ENCODE measurements at places on chromosomes 1 and 21.

- DNase-seq, result no peak
Measured at GRCh38 chr21:29074783-29075182, 1.3 kb upstream of the CCT8 start.

DNA sequence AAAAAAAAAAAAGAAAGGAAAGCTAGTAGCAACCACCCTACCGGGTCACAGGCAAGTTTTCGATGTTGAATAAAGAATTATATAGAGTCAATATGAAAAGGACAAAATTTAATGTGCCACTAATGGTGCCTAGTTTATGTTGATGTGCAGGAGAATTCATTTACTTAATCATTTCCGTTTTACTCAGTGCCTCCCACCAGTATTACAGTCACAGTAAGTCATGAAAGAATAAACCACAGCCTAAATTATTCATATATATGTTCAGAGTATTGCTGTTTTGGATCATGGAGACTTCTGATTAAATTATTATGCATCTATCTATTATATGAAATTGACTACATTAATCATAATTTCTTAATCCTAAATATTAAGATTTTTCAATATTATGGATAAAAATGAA, 35.3 kb downstream of the FNBP1L start:
- no peak for DNase-seq

DNA sequence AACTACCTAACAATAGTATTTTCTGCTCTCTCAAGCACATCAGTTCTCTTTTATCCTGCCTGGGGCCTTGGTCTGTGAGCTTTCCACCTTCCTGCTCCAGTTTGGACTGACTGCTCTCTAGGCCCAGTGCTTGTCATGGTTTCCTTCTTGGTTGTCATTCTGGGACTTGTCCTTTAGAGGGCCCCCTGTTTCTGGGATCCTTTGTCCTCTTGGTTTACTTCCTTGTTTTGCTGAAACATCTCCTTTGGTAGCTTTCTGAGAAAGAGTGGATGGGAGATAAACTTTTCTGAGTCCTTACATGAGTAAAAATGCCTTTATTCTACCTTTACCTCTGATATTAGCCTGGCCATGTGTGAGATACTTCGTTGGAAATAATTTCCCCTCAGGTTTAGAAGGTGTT, 4.7 kb downstream of the SLC1A7 start:
- DNase-seq, result no peak

DNA sequence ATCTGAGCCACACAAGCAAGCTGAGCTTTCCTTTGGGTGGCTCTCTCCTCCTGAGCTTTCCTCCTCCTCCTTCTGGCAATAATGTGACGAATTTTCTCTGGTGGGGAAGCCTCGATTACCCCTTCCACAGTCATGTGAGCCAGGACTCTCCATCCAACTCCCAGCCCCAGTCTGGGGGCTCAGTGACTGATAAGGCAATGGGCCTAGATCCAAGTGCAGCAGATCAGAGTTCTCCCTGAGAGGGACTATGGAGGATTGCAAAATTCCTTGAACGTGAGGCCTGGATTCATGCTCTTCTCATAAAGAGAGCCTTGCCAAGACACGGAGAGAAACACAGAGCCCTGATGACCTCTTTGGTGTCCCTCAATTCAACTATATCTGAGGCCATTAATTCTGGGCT, 31.3 kb upstream of the TRIM67 start:
- DNase-seq, result no peak

GRCh38 chr1:24952413-24952841, 22.4 kb upstream of the RUNX3 start:
- DNase-seq, result no peak

DNA sequence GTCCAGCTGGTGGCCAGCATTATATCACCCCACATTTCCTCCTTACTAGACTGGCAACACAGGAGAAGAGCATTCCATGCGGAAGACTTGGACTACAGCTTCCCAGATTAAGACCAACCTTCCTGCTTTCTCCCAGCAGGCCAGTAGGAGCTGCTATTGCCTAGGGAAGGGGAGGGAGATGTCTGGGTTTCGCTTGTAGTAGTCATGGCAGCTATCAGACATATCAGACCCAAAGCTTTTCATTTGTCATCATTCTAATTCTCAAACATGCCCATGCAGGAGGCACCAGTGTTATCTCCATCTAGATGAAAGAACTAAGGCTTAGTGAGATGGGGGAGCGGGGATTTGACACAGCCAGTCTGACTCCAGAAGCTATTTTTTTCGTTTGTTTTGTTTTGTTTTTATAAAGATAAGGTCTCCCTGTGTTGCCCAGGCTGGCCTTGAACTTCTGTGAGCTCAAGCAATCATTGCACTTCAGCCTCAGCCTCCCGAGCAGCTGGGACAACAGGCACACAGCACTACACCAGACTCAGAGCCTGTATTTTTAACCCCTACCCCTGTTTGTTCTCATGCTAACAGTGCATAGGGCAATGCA, 4.5 kb downstream of the PLA2G2A start:
- no peak for DNase-seq

GRCh38 chr1:20095564-20096434, 23.5 kb downstream of the PLA2G2D start:
- no peak for DNase-seq

GRCh38 chr1:154831462-154831861, 38.6 kb downstream of the KCNN3 start:
- DNase-seq, result no peak

- no peak for DNase-seq
Measured at GRCh38 chr1:5898266-5898665, 94.0 kb downstream of the NPHP4 start.

- no peak for DNase-seq
Measured at GRCh38 chr1:59497616-59498015, 200.7 kb downstream of the FGGY start.

DNA sequence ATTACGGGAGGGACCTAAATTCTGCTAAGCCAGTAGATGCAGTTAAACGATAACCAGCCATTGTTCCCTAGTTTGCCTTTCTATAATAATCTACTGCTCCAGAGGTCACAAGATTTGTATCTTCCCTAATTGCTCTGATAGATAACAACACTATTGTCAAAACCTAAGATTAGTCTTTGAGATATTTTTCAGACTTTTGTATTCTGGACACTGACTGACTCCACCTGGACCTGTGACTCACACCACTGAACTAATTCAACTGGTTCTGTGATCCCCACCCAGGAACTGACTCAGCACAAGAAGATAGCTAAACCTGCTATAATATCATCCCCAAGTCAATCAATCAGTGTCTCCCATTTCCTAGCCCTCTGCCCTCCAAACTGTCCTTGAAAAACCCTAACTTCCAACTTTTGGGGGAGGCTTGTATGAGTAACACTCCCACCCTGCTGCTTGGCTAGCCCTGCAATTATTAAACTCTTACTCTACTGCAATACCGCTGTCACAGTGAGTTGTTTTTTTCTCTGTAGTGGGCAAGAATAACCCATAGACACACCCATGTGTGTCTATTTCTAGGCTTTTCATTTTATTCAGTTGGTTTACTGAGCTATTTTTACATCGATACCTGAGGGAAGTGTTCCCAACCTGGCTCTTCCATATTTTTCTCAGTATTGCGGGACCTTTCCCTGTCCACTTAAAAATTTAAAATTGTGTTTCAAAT, 11.2 kb downstream of the KIFAP3 start:
- no peak for DNase-seq

DNA sequence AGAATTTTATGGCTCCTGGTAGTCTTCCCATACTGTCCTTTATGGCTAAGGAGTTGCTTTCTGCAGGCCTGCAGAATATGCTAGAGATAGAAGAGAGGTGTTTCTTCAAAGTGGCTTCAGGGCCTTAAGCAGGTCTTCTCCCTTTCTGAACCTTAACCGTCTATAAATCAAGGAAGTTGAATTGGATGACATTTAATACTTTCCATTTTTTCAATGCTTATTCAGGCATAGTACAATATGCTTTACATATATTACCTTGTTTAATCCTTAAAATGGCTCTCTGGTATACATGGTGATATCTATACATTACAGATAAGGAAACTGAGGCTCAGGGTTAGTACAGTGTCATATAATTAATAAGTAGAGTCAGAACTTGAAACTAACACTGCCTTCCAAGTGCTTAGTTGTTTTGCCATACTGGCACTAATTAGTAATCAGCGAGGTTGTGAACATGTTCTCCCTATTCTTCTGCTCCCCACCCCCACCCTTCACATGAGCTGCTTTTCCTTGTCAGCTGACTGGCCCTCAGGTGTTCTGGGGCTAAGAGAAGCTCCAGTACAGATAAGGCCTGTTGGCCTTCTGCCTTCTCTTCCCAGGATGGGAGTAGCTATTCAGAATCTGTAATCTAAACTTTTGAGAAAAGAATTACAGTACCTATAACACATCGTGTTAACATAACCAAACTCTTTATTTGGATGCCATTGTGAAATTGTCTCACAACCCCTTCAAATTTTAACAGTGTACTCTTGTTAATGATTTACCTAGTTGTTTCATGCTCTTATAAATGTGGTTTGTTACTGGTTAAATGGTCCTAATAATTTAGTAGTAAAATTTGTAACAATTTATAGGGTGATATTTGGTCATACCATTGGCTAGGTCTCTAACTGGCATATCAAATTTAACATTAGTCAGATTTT, 13.6 kb downstream of the NFYC start:
- DNase-seq, result no peak

DNA sequence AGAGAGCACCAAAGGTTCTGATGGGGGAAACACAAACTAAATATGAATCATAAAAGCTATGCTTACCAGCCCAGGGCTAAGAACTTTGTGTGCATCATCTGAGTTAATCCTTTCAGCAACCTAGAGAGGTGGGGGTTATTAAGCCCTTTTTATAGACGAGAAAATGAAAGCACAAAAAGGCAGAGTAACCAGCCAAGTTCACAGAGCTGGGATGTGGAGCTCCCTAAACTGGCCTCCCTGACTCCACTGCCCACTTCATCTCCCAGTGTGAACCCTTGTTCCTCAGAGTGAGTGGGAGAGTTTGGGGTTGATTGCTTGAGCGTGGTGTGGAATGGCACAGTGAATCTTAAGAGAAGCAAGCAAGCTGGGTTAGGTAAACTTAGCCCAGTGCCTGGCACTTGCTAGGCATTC, 10.8 kb upstream of the BCAR3 start:
- no peak for DNase-seq

GRCh38 chr1:77975907-77976306, 3.0 kb downstream of the FUBP1 start:
- no peak for DNase-seq

GRCh38 chr1:214075999-214076707, 88.4 kb downstream of the PROX1 start:
- DNase-seq, result no peak

DNA sequence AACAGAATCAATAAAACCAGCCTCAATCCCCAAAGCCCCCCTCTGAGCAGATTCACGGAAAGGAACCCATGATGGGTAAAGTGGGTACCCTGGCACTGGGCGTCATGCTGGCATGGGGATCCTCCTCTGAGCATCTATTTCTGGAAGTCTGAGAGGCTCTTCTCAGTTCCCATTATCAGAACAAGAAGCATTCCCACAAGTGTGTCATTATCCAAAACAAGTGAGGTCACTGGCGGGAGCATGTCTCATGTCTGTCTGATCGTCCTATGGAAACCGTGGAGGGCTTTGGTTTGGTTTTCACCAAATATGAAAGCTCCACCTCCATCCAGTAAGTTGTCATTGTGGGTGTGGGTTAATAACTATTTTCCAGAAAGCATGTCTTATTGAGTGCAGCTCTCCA, 70.7 kb downstream of the PGM1 start:
- no peak for DNase-seq

DNA sequence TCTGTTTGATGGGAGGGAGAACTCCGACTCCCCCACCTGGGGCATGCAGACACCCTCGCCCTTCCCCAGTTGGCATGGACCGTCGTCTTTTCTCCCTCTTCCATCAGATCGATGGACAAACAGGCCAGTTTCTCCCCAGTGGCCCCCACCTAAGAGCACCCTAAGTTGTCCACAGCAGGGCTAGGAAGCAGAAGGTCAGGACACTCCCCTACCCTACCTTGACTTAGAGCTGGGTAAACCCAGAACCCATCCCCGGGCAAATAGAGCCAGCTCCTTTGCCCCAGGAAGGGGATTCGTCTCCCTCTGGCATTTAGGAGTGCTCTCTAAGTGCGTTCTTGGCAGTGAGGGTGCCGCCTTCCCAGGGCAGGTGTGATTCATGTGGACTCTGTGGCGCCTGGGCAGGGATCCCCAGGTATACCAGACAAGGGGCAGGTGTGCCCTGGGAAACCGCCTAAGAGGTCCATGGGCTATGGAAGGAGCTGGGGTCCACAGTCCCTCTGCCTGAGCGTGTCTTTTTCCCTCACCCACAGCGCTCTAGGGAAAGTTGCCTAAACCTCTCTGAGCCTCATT, 2.7 kb upstream of the RUNX3 start:
- DNase-seq, result no peak

- DNase-seq, result no peak
Measured at GRCh38 chr1:188668083-188668482, 1809.6 kb downstream of the BRINP3 start.
